H4 (cell line): ENCODE measurements at places on chromosomes 12 and 14. TPM values are rescaled to one million over a fixed set of nuclear protein-coding genes. Genes with fewer than 3 reads are reported as not detected.
A peak's percentile ranks its signal among the peaks of the same experiment; 100 is the strongest.

- peak; percentile 47 for DNase-seq
Measured at GRCh38 chr12:31647086-31647491, 12.4 kb upstream of the ETFBKMT start.

AKAP3 gene
- 1.4 and 1.9 TPM in 2 replicates for total RNA-seq

- DNase-seq: no peak
Measured at GRCh38 chr12:76374386-76375020, 26.3 kb upstream of the BBS10 start.

DNA sequence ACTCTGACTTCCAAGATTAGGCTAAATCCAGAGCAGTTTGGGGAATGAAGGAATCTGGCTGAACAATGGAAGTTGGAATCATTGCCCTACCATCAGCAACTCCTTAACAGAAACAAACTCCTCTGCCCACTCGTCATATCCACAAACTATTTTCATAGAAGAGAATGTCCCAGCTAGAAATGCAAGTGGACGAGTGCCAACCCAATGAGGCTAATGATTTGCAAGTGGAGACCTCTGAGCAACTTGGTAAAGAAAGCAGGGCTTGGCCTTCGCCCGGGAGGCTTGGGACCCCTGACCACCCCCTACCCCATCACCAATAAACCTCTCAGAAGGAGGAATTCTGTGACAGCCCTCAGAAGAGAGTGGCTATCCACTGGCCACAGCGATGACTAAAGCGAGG, 40.0 kb upstream of the DDX11 start:
- DNase-seq: no peak

SHMT2 gene
- 250 and 269 TPM in 2 replicates for total RNA-seq

- no peak for DNase-seq
Measured at GRCh38 chr14:90551070-90551704, 154.4 kb downstream of the CALM1 start.

DNA sequence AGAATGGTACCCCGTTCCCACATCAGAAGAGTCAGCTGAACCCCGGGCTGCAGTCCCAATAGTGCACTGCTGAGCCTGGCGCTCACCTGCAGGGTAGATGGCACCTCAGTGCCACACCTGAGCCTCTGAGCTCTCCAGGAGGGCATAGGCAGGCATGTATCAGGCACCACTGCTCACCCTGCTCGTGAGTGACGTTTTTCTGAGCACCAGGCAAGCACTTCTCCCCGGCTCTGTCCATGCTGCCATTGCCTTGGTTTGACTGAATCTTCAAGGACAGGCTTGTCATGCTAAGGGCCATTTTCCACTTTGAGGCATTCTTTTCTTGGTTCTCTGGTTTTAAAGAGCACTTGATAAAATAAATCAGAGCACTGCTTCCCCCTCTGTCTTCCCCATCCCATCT, 161.6 kb upstream of the PRMT8 start:
- no peak for DNase-seq

- no peak for DNase-seq
Measured at GRCh38 chr14:30988509-30988908, 36.9 kb upstream of the AP4S1 start.

SLC6A15 gene
- 12.9 and 23.4 TPM in 2 replicates for total RNA-seq

CAPZA3 gene
- not detected in 2 replicates for total RNA-seq

GLI1 gene
- total RNA-seq: 5.7 and 6.3 TPM in 2 replicates

GRCh38 chr14:91728616-91729183, 3.2 kb downstream of the CATSPERB start:
- DNase-seq: no peak

- no peak for DNase-seq
Measured at GRCh38 chr12:124898923-124899294, 15.5 kb downstream of the UBC start.

PRICKLE1 gene
- 1.1 and 1.8 TPM in 2 replicates for total RNA-seq

- peak; percentile 31 for DNase-seq
Measured at GRCh38 chr12:106342397-106343213, 14.9 kb upstream of the POLR3B start.

GRCh38 chr14:98564006-98564405, 708.0 kb downstream of the BCL11B start:
- no peak for DNase-seq

DNA sequence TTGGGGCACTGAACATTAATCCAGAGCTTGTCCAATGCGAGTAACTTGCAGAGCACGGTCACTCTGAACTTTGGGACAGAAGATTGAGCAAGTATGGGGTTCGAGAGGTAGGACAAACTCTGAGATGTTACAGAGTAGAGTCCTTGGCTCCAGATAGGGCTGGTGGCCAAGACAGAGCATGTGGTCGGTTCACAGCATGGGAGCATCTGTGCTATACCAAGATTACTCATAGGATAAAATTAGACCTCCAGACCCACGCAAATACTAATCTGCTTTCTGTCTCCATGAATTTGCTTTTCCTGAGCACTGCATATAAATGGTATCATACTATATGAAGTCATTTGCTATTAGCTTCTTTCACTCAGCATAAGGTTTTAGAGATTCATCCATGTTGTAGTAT, 93.4 kb upstream of the TBX5 start:
- no peak for DNase-seq

GRCh38 chr12:121720762-121721161, 8.2 kb downstream of the TMEM120B start:
- no peak for DNase-seq

- DNase-seq: no peak
Measured at GRCh38 chr14:52863334-52863700, 71.9 kb upstream of the GNPNAT1 start.

GRCh38 chr12:14775636-14775980, 27.7 kb downstream of the WBP11 start:
- DNase-seq: no peak

DNA sequence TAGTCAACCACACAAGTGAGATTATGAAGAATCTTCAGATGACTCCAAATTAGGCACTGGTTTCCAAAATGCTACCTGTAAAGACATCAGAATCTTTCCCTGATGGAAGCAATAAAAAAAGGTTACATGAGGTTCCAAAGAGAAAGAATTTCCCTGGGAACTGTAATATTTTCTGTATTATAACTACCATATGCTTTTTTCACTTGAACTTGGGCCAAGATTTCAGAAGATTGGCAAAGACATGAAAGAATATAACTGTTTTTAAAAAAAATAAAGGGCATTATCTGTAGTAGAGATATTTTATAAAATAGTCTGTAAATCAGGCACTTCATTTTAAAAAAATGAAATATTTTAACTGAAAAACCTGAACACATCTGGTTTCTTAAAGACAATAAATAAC, 12.9 kb downstream of the HECTD1 start:
- DNase-seq: no peak

DNA sequence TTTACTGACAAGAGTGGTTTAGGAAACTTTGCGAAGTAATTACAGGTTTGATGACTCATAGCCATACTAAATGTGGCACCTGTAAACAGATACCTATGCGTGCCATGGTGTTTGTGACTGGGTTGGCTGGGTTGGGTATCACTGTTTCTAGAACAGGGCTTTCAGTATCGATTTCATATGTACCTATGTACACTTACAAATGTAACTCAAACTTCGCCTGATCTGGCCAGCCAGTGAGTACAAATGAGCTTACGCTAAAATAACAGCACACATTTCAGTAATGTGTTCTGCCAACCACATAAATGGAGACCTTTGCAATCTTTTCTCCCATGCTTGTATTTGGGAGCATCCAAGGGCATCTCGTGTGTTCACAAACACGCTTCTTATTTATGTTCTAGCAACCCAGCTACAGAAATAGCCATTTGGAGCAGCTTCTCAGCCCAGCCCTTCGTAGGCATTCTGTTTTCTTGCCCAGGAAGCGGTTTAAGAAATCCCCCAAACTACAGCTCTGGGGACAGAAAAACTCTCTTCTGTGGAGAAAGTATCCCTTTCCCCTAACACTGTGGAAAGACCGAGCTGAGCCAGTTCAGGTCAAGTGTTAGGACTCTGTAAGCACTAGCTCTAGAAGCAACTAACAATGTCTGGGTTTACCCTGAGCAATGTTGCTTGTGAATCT, 42.3 kb upstream of the MDM1 start:
- DNase-seq: peak; percentile 21

DNA sequence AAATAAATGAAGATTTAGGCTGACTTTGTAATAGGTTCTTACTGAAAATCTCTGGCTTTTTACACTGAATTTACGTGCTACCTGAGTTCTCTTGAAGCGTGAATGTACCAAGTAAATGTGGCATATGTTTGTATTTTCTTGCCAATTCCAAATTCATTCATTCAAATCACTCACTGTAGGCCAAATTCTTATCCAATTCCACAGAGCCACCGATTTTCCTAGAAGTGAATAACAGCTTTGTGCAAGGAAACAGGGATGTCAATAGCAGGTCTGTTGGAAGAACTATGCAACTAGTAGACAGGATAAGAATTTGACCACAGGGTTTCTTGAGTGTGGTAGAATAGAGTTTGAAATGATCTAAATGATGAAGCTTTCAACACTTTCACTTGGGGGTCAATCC, 86.8 kb downstream of the SOX5 start:
- no peak for DNase-seq

TMEM19 gene
- total RNA-seq: 27.0 and 47.1 TPM in 2 replicates

- DNase-seq: peak; percentile 61
Measured at GRCh38 chr14:74018174-74018585, 908 bp downstream of the ENTPD5 start.

DNA sequence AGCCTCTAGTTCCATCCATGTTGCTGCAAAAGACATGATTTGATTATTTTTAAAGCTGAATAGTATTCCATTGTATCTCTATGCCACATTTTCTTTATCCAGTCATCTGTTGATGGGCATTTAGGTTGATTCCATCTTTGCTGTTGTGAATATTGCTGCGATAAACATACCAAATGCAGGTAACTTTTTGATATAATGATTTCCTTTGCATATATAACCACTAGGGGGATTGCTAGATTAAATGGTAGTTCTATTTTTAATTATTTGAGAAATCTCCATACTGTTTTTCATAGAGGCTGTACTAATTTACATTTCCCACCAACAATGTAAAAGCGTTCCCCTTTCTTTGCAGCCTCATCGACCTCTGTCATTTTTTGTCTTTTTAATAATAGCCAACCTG, 342.5 kb downstream of the MDGA2 start:
- no peak for DNase-seq
